ENCODE measurements at places on chromosomes 12 and 14.

GRCh38 chr14:50529288-50530179 is 2.8 kb downstream of the MAP4K5 start:
- DNase-seq, result no peak

GRCh38 chr14:95503365-95504134 is 12.9 kb downstream of the SYNE3 start:
- DNase-seq, result no peak

- no peak for DNase-seq
Observed at GRCh38 chr12:7719946-7720730, 8.9 kb downstream of the DPPA3 start.

GRCh38 chr14:53951243-53951626 is 5.4 kb downstream of the BMP4 start:
- DNase-seq, result no peak

DNA sequence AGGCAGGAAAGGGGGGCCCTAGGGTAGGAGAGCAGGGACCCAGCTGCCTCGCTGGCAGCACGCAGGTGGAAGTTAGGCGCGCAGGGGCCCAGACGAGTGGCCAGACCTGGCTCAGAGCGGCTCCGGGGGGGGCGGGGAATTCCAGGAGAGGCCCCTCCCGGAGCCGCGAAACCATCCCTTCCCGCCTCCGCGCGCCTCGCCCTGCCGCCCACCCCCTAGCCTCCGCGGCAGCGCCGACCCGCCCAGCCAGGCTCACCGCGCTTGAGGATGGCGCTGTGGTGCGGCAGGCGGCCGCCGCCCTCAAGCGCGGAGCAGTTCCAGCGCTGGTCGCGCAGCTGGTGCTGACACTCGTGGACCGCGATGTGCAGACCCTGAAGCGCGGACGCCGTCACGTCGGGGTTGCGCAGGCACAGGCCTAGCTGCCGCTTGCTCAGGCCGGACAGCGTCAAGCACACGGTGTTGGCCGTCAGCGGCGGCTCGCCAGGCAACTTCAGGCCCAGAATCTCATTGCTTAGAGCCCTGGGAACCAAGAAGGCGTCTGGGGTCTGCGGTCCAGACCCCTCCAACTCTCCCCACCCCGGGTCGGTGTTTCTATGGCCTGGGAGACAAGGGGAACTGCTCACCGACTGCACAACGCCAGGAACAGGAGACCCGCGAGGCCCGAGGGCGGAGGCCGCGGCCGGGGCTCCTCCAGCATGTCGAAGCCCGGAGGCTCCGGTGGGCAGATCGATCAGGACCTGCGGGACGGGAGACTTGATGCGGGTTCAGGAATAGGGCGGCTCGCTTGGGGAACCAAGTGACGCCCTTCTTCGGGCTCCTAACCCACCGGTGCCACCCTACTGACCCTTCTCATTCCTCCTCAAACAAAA is 1.5 kb downstream of the WNT10B start:
- no peak for DNase-seq

DNA sequence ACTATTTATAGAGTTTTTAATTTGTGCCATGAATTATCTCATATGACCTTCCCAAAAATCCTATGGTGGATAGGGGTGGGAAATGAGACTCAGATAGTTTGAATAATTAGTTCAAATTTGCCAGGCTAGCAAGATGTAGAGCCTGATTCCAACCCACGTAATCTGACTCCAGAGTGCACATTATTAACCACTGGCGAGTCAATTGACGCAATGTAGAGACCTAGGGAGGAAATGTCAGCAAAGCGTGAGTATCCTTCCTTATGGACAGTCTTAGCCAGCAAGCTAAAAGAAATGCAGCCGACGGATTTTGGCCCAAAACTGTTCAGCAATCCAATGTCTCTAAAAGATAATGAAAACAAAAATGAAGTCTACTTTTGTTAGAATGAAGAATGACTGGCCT is 193.3 kb upstream of the KRR1 start:
- DNase-seq, result no peak

DNA sequence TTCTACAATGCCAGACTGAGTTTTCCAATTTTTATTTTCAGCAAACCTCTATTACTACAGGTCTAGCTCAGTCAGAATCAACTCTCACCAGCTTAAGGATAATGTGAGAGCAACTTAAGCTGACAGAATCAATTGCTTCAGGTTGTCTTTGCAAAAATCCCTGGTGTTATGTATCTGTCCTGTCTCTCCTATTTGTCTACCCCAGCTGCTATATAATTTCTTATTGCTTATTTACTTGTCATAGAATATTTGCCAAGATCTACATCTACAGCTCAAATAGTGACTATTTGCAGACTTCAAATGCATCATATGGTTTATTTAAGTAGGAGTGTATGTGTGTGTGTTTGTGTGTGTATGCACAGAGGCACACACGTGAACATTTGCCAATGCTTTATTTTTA is 54.1 kb downstream of the FOXG1 start:
- DNase-seq, result no peak

GRCh38 chr14:67186172-67186768 is 3.0 kb upstream of the GARIN2 start:
- DNase-seq, result no peak

GRCh38 chr12:116294454-116295165 is 17.1 kb upstream of the MED13L start:
- no peak for DNase-seq

GRCh38 chr14:50516091-50516490 is 16.3 kb downstream of the MAP4K5 start:
- DNase-seq, result no peak

- no peak for DNase-seq
Observed at GRCh38 chr14:97788846-97789526, 991.8 kb downstream of the VRK1 start.

GRCh38 chr12:41983394-41983793 is 161.3 kb downstream of the GXYLT1 start:
- DNase-seq, result no peak

DNA sequence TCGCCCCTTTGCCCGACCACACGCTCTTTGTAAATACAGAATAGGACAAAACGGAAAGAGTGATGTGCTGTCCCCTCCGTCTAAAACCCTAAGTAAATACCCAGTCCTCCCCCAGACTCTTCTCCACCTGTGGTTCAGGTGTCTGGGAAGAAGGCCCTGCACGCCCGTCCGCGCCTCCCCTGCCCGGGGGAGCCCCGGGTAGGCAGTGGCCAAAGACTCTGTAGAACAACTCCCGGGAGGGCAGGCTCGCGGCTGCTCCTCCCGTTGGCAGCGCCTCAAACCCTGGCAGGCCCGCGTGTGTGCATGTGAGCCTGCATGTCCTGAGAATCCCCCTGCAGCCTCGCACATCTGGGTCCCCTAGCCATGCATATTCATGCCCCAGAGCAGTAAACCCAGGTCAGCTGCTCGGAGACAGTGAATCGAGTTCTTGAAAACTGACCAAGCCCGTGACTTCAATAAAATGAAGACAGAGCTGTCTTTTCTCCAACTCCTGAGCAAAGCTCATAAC is 165.8 kb downstream of the MON2 start:
- peak; percentile 18 for DNase-seq

- DNase-seq, result no peak
Observed at GRCh38 chr12:93164103-93164880, 213.4 kb upstream of the NUDT4 start.

- no peak for DNase-seq
Observed at GRCh38 chr14:59275668-59276067, 87.2 kb downstream of the DAAM1 start.

GRCh38 chr12:132925597-132926414 is 30.3 kb downstream of the ZNF605 start:
- DNase-seq, result no peak

DNA sequence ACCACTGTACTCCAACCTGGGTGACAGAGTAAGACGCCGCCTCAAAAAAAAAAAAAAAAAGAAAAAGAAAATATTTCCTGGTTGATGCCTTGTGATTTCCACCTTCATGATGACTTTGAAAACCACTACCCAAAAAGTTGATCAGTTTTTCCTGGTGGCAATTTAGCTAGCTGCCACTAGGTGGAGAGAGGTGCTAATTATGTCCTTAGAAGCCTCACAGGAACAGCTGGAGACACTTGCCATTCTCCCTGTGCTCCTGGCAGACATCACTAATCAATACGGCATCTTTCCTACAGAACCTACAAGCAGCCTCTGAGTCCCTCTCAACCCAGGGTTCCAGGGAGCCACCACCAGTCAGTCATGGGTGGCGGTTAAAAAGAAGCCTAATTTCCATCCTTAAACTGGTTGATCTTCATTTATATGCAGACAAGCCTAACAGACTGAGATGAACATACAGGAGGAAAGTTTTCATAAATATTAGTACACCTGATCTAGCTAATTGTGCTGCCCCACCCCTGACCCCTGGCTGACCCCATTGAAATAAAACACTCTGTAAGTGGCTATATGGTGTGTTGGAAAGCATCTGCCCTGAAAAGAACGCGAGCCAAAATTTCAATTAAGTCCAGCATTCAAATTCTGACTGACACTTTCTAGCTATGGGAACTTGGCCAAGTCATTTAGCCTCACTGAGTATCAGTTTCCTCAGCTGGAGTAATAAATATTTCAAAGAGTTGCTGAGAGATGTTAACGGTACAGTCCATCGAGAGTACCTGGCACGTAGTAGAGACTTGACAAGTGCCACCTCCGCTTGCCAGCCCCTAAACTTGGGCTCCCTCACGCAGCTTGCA is 6.2 kb upstream of the OAS1 start:
- DNase-seq, result no peak

DNA sequence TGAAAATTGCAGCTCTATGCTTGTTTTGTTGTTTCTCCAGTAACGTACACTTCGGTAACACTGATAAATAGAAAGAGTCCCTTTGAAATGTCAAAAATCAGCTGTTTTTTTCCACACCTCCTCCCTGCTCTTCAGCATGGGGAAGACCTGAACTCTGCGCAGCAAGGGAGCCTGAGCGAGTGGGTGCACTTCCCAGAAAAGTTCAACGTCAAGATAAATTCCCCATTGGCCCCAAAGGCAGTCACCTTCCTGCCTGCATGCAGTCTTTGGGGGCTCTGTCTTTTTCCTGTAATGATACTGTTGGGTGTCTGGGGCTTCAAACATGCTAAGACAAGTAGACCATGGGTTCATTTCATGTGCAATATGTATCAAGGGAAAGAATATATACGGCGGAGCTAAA is 8.8 kb upstream of the FOXG1 start:
- no peak for DNase-seq

DNA sequence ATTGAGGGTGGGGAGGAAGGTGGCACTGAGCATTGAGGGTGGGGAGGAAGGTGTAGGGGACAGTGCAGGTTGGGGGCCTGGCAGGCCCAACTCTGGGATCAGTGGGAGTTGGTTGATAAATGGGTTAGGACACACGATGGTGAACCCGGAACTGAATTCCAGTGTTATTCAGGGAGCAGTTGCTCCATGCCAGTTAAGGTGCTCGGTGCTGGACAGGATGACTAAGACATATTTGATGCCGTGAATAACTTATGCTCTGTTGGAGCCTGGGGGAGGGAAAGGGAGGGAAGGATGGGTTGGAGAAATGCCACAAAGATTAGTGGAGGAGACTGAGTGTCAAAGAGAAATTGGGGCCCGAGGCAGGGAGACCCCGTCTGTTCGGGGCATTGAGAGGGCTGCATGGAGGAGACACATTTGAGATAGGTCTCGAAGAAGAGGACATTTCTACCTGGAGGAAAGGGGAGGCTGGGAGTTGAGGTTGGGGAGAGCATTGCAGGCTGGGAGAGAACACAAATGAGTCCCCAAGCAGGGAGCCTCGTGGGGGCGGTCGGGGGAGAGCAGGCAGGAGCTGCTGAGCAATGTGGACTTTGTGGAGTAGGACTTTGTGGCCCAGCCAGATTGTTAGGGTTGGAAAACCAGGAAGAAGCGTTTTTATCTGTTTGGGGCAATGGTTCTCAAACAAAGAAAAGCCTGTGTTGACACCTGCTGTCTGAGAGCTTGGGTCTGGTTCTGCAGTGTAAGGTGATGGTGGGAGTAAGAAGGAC is 65.3 kb downstream of the IQSEC3 start:
- no peak for DNase-seq

DNA sequence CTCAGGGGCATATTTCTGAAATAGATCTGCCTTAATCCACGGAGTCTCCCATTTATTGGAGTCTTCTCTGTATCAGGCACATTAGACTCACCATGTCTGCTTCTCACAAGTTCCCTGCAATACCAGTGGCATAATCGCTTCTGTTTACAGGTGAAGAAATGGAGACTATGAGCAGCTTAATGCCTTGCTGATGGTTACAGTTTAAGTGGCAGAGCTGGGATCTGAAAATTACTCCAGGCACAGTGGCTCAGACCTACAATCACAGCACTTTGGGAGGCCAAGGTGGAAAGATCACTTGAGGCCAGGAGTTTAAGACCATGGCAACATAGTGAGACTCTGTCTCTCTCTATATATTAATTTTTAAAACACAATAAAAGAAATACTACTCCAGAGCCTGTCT is 7.3 kb upstream of the RIC8B start:
- DNase-seq, result no peak
